ENCODE measurements at places on chromosomes 12 and 14.
A peak's percentile ranks its signal among the peaks of the same experiment; 100 is the strongest.

DNA sequence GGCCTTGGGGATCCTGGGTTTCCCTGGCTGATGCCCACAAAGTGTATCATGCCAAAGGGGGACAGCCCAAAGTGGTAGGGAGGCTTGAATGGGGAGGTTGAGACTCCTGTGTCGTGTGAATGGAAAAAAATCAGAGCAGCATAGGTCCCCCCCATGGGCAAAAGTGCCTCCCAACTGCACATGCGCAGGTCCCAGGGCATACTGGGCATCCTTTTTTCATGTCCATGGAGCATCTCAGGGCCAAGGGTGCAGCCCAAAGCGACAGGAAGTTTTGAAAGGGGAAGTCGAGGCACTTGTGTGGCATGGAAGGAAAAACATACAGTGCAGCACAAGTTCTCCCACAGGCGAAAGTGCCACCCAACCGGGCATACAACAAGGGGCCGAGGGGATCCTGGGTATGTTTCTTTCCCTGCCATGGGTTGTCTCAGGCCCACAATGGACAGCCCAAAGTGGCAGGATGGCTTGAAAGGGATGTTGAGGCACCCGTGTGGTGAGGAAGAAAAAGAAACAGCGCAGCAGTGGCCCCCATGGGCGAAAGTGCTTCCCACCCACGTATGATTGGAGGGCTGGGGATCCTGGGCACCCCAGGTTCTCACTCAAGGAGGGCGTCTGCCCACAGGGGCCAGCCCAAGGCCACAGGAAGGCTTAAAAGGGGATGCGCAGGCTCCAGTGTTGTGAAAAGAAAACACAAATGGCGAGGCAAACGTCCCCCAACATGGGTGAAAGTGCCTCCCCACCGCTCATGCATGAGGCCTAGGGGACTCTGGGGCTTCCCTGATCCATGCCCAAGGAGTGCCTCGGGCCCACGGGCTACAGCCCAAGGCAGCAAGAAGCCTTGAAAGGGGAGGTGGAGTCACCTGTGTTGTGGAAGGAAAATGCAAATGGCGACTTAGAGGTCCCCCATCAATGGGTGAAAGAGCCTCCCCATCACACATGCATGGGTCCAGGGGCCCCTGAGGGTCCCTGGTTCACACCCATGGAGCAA lies 573.7 kb downstream of the ALG10 start:
- no peak for DNase-seq

DNA sequence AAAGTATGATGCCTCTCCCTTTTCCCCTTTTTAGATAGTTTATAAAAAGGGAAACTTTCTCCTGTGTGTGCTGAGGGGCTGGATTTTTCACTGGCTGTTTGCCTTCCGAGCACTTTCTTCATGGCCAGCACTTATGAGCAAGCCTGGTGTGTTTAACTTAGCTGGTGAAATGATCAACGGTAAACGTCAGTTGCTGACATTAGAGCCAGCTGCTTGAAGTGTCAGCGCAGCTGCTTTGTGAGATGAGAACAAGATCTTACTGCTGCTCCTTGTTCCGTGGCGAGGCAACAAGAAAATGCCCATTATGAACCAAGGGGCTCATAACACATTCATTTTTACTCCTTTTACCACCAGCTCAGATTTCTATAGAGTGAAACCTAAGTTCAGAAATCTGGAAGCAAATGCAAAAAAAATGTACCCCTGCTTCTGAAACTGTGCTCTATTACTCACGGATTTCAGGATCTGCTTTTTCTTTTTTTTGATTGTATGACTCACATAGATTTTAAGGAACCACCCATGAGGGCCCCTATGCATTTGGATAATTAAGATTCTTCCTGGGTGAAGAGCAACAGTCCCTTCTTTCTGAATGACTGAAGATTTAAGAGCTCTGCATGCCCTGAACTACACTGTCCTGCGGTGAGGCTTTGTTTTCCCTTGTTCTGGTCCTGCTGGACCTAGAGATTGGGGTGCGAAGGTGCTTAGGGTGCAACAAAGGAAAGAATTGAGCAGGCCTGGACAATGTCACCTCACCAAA lies 74.3 kb upstream of the CPM start:
- peak; percentile 72 for DNase-seq

GRCh38 chr12:802242-803120 lies 50.1 kb downstream of the WNK1 start:
- DNase-seq, result no peak

DNA sequence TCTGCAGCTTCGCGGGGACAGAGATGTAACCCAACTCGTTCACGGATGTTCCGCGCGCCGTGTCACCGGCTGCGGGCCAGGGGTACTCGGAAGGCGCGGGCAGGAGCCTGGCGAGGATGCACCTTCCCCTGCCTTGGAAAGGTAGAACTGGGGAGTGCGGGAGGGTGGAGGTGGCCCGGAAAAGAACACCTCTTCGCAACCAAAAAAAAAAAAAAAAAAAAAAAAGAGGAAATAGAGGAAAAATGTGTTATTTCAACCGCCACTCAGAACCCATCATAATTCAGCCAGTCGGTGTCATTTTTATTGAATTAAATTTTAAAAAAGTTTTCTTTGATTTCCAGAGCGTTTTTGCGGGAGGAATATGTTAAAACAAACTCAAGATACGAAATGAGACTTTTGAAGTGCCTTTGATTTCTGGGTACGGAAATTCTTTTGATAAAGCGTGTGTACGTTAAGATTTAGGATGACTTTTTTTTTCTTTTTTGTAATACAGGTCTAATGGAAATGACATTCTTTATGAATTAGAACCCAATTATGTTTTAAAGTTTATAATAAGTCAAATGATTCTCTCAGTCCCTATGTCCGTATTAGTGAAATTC lies 8.9 kb downstream of the CDKN1B start:
- no peak for DNase-seq

DNA sequence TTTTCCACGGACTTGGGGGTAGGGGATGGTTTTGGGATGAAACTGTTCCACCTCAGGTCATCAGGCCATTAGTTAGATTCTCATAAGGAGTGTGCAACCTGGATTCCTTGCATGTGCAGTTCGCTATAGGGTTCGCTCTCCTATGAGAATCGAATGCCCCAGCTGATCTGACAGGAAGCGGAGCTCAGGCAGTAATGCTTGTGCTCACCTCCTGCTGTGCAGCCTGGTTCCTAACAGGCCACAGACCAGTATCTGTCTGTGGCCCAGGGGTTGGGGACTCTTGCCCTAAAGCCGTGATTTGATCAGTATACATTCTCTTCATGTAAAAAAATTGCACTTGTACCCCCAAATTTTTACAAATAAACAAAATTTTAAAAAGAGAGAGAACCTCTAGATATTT lies 219.4 kb upstream of the CPNE8 start:
- no peak for DNase-seq

GRCh38 chr12:71141378-71141926 lies 16.3 kb downstream of the TSPAN8 start:
- no peak for DNase-seq

- no peak for DNase-seq
Observed at GRCh38 chr12:121107681-121108080, 25.0 kb upstream of the P2RX7 start.

GRCh38 chr14:53493320-53493719 lies 340.2 kb upstream of the DDHD1 start:
- no peak for DNase-seq

DNA sequence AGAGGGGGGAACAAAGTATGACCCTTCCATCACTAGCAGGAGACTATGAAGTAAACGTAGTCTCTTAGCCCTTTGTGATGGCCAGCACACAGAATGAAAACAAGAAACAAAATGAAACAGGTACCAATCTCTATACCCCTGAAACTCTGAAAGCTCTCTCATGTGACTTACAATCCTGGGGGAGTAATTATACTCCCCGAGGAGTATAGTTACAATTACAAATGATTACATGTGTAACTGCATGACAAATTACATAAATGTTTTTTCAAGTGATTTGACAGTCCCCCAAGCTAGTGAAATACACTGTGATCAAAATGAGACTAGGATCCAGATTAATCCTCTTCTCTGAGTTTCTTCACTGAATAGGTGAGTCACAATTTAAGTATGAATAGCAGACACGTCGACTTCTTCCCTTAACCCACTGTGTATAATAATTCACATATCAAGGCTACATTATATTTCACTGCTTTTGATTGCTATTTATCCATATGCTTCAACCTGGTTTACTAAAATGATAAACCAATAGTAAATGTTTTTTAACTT lies 74.0 kb downstream of the SPTSSA start:
- DNase-seq, result no peak

DNA sequence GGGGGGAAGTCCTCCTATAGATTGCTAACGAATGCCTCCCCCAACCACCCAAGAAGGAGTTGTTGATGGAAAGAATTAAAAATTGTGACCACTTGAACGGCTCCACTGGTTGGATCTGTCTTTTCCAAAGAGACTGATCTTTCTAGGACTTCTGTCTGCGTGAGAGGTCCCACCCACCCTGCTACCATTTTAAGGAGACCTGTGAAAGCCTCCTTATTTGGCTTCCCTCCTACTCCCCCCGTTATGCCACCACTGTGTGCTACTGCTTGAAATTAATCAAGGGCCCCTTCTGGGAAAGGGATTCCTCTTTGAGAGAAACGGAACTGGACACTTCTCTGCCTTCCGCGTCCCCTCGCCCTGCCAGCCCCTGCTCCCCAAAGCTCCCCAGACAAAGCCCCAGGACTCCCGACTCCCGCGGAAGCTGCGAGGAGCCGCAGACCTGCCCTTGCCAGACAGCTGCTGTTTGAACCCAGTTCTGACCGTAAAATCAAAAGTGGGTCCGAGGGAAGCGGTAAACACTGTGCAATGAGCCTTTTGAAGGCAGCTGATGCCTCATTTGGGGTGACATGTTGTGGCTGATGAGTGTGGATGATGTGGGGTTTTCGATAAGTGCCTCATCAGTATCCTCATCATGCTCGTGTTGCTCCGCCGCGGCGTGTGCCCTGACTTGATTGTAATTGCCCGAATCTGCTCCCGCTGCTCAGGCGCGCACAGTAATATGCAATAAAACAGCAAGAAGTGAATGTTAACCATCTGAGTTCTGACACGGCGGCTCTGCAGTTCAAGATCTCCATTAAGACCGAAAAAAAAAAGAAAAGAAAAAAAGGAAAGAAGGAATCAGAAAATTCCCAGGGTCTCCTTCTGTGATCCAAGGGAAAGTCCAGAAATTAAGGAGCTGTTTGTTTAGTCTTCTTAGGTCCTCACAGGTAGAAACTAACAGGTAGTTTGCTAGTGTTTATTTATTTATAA lies 48.2 kb downstream of the MBIP start:
- peak; percentile 93 for DNase-seq

DNA sequence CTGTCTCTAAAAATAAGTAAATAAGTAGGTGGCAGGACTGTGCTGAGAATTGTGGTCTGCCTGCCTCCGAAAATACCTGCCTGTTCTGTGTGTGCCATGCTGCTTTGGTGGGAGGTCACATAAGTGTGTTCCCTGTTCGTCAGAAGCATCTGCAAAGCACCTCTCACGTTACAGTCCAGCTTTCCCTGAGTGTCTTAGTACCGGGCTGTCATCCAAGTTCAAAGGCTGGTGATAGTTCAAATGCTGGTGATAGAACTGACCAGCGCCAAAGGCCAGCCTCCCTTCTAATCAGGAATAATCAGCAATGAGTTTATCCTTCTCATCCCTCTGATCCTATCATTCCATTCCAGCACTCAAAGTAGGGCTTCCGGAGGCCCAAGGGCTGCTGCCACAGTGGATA lies 5.6 kb downstream of the CABP1 start:
- DNase-seq, result no peak

- no peak for DNase-seq
Observed at GRCh38 chr12:132456944-132457495, 32.9 kb upstream of the FBRSL1 start.

Data from DMS79 treated with DMSO at 0.1 percent for 48 hours (cell line).